ENCODE measurements at places on chromosomes 12 and 14.
A peak's percentile ranks its signal among the peaks of the same experiment; 100 is the strongest.

DNA sequence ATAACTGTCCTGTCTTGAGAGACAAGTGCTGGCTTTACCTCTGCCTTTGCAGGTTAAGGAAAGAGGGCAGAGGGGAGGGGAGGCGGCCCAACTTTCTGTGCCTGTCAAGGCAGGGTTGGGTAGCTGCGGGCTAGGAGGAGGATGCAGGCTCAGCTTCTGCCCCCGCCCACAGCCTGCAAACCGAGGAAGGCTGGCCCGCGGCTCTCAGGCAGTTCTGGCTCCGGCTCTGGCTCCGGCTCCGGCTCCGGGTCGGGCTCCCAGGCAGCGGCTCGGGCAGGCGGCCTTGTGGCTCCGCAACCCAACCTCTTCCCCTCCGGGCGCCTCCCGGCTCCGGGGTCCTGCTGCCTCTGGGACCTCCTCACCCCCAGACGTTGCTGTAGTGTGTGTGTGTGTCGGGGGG is 92.9 kb downstream of the TMEM30B start:
- DNase-seq, result no peak

DNA sequence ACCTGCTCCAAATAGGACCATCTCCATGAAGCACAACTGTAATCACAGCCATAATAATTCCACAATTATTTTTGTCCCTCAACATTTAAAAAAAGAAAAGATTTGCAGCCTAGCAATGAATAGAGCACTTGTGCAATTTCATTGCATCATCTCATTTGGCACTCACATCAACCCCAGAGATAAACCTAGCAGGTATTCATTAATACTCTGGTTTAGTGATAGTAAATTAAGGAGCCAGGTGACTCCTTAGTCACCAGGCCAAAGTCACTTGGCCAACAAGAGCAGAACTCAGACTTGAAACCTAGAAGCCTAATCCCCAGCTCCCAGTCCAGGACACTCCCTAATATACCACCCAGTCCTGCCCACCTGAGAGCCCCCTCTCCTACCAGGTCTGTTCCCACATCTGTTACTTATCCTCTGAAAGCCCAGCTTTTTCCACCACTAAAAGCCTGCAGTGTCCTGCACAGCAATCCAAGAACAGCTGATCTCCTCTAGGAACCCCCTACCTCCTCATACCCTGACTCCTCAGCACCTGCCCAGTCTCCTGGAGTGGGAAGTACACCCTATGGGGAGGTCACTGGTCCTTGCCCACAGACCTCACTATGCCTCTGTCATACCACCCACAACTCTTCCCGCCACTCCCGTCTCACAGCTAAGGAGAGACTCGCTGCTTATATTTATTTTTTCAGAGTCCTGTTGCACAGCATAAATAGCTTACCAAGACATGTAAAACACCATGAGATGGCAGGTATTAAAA is 22.1 kb downstream of the OR10P1 start:
- no peak for DNase-seq

DNA sequence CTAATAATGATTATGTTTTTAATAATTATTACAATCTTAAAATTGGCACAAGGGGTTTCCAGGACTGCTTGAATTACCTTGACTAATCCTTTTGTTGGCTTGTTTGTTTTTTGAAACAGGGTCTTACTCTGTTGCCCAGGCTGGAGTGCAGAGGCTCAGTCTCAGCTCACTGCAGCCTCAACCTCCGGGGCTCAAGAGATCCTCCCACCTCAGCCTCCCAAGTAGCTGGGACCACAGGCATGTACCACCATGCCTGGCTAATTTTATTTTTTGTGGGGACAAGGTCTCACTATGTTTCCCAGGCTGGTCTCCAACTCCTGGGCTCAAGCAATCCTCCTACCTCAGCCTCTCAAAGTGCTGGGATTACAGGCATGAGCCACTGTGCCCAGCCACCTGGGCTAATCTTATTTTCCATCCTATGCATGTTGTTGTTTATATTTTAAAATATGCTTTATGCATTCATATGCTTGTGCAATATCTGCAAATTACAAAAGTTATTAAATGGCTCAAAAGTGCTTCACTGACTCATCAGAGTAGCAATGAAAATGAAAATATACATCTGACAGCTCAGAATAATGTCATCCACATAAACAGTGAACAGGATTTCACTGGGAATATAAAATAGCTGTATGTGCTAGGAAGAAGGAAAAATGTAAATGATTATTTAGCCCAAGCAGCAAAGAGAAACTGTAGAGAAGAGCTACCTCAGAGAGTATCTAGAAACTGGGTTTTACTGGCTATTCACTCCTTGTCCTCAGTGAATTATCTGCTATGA is 24.8 kb upstream of the PLEKHG6 start:
- no peak for DNase-seq

- no peak for DNase-seq
These were observed 94.4 kb downstream of the TBC1D30 start for GRCh38 chr12:64918801-64919200.

DNA sequence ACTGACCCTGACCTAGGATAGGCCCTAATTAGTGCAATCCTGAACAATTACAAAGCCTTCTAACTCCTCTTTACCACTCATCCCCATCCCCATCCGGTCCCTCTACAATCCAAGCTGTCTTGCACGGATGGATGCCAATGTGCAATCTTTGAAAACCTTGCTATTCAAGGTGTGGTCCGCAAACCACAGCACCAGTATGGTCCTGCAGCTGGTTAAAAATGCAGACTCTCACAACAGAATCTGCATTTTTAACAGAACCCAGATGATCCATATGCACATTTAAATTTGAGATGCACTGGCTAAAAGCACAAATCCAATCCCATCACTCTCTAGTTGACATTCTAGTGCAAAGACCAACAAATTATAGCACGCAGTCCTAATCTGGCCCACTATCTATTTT is 230.6 kb upstream of the KRR1 start:
- DNase-seq, result no peak

DNA sequence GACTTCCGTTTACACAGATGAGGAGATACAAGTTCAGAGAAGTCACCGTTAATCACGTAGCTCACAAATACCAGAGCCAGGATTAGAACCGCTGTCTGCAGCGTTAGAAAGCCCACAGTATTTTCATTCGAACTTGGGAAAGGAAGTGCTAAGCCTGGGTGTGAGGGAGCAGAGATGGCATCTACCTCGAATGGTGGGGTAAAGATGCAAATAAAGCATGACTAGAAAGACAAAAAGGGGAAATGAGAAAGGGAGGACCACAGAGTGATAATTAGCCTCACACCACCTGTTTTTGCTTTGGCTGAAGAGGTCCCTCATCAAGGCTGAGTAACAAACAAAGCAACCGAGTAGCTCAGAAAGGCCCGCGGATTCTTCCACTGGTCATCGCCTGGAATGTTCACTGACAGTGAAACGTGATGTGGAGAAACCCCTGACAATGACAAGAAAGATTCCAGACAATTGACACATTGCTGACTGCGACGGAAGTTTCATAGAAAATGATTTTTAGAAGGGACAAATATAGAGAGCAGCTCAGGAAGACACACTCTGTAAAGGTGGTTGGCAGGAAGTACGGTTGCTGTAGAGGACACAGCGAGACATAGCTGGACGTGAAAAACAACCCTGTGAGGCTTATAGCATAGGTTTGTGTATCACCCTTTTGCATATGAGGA is 31.5 kb upstream of the BHLHE41 start:
- DNase-seq, result no peak

- DNase-seq, result no peak
These were observed 74.6 kb downstream of the CIT start for GRCh38 chr12:119802472-119802871.

DNA sequence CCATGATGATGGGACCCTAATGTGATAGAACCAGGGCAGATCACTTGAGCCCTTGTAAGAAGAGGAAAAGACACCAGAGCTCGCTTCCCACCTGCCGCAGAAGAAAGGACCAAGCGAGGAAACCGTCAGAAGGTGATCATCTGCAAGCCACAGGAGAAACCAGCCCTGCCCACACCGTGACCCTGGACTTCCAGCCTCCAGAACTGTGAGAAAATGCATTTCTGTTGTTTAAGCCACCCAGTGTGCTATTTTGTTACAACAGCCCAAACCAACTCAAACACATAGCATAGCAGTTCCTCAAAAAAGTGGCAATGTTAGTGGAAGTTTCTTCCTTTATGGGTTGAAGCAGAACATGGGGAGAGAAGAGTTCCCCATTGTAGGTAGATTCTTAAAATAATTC is 107.9 kb upstream of the BCL2L14 start:
- DNase-seq, result no peak

DNA sequence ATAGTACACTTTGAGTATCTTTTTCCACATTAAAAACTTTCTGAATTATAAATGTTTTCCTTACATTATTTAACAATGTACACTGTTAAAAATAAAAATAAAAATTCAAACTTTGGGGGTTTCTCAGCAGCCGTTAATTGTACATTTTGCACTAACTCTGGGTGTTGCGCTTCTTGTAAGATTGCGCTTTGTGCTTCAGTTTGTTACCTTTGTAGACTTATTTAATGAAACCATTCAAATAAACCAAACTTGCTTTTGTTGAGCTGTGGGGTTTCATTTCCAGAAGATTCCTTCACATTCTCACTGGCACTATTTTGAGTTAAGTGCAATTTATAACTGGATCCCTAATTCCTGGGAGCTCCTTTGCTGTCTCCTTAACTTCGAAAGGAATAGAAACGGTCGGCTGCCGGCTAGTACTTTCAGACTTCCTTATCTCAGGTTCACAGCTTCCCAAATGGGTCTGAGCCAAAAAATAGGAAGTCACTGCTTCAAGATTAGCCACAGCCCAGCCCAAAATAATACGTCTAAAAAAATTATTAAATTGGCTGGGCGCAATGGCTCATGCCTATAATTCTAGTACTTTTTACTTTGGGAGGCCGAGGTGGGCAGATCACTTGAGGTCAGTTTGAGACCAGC is 38.2 kb downstream of the RAD52 start:
- no peak for DNase-seq

DNA sequence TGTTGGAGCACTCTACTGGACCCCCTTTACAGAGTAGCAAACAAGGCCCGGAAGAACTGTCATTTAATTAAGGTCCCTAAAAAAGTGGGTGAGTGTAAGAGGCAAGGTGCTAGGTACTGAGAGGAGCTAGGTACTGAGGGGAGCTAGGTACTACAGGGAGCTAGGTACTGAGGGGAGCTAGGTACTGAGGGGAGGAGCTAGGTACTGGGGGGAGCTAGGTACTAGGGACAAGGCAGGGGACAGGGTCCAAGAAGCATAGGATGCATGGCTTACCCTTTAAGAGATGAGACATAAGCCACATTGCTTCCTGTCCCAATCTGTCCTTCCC is 4.9 kb downstream of the KRT5 start:
- no peak for DNase-seq

DNA sequence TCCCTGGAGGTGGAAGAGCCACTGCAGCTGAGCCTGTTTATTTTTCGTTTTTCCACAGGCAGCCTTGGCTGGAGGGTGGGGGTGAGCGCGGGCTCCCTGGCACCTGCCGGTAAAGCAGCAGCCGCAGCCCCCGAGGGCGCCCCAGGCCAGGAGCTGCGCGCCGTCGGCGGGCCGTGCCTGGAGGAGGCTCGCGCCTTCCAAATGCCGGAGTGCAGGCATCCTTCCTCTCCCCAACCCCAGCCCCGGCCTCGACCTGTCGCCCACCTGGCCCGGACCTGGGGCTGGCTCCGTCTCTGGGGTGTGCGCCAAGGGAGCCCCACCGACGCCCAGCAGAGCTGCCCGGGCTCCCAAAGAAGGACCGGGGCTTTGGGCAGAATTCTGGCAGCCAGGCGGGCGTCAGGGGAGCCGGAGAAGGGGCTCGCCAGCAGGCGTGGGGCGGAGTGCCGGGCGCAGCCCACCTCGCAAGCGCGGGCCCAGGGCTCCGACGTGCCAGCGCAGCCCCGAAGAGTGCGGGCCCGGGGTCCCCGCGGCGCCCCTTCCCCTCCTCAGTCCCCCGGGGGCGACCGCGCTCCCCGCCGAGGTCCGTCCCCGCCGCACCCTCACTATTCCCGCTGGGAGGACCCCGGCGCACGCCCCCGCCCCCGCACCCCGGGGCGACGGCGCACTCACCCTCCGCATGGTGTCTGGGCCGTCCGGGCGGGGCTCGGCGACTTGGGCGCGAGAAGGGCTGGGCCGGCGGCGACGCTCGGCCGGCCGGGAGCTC is 130.3 kb downstream of the NDUFA12 start:
- DNase-seq, result no peak

DNA sequence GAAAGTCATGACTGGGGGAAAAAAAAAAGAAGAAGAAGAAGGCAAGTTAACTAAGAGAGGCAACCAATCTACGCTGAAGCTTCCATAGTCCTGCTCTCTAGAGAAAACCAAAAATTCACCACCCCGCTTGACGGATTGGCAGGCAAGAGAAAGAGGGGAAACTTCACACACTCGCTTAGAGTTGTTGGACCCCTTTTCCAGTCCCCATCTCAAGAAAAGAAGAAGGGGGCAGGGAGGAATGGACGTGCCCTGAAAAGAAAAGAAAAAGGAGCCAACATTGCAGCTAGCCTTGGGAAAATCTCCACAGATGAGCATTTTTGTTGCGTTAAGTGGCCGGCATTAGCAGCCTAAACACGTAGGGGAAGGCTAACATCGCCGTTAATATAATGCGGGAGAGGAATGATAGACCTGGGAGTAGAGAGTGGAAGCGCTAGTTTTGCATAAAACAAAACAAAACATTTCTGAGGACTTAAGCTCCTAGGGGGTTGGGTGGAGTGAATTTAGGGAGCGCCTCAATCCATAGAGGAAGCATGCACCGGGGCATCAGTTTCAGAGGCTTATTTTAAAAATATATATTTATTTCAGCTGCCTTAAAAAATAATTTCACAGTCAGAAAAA is 11.3 kb upstream of the FOXG1 start:
- DNase-seq, result no peak

- no peak for DNase-seq
These were observed 273.6 kb downstream of the SUDS3 start for GRCh38 chr12:118649765-118650585.

- no peak for DNase-seq
These were observed 3.3 kb upstream of the C1QL4 start for GRCh38 chr12:49340095-49340870.

GRCh38 chr14:70696026-70696425 is 54.3 kb downstream of the TTC9 start:
- DNase-seq, result no peak

DNA sequence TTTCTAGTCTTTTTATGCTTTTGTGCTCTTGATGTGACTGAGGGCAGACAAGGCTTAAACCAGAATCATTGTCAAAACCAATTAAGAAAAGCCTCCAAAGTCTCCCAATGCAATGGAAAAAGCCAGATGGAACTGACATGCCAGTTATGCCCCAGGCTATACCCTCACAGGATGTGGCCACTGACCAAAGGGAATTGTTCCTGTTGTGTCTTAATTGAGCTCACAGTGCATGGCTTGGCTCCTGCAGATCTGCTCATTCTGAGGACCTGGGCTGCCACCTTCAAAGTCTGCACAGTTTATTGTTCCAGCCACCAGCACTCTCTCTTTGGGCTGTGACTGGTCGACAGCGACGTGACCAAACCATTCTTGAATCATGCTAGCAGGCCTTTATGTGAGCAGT is 17.1 kb upstream of the BICD1 start:
- DNase-seq, result no peak

GRCh38 chr14:35046751-35047536 is 872 bp downstream of the FAM177A1 start:
- peak; percentile 63 for DNase-seq

GRCh38 chr14:32939254-32940065 is 781 bp downstream of the NPAS3 start:
- no peak for DNase-seq

- DNase-seq, result peak; percentile 96
These were observed 17.1 kb upstream of the OR10P1 start for GRCh38 chr12:55619354-55620138.

- no peak for DNase-seq
These were observed 824.2 kb downstream of the SLC16A7 start for GRCh38 chr12:60419986-60420385.

GRCh38 chr14:53549956-53550355 is 396.8 kb upstream of the DDHD1 start:
- no peak for DNase-seq

All from HT-29 (cell line).